ENCODE measurements at places on chromosomes 2 and 18. TPM values are rescaled to one million over a fixed set of nuclear protein-coding genes. Genes with fewer than 3 reads are reported as not detected.

Gene RTP5
- not detected for total RNA-seq

Gene ZNF804A
- total RNA-seq, result 0.09 TPM

Gene LYPD6
- total RNA-seq, result 2.0 TPM

Gene KLHL41
- 2,102 TPM for total RNA-seq

Gene PLCD4
- 41.8 TPM for total RNA-seq

Gene CRACDL
- 1.6 TPM for total RNA-seq

Gene WDPCP
- total RNA-seq, result 11.7 TPM

Gene DNAJC5G
- not detected for total RNA-seq

Gene RGPD3
- 0.44 TPM for total RNA-seq

Gene DLGAP1
- 2.8 TPM for total RNA-seq

Gene HK2
- 3.3 TPM for total RNA-seq

Gene ADAM23
- 4.1 TPM for total RNA-seq

Gene TRIM54
- total RNA-seq, result 56.0 TPM

Gene RIT2
- total RNA-seq, result not detected

Gene GALNT14
- total RNA-seq, result 1.5 TPM

Gene SERPINB3
- not detected for total RNA-seq

Gene RFX8
- 1.9 TPM for total RNA-seq

Gene CLEC4F
- 0.09 TPM for total RNA-seq

Gene HRH4
- 0.09 TPM for total RNA-seq

Gene TTN
- total RNA-seq, result 1,236 TPM

Gene CDH19
- total RNA-seq, result 2.3 TPM

All from muscle of leg (tissue), 16 donors.